ENCODE measurements at places on chromosomes 3 and 15.

DNA sequence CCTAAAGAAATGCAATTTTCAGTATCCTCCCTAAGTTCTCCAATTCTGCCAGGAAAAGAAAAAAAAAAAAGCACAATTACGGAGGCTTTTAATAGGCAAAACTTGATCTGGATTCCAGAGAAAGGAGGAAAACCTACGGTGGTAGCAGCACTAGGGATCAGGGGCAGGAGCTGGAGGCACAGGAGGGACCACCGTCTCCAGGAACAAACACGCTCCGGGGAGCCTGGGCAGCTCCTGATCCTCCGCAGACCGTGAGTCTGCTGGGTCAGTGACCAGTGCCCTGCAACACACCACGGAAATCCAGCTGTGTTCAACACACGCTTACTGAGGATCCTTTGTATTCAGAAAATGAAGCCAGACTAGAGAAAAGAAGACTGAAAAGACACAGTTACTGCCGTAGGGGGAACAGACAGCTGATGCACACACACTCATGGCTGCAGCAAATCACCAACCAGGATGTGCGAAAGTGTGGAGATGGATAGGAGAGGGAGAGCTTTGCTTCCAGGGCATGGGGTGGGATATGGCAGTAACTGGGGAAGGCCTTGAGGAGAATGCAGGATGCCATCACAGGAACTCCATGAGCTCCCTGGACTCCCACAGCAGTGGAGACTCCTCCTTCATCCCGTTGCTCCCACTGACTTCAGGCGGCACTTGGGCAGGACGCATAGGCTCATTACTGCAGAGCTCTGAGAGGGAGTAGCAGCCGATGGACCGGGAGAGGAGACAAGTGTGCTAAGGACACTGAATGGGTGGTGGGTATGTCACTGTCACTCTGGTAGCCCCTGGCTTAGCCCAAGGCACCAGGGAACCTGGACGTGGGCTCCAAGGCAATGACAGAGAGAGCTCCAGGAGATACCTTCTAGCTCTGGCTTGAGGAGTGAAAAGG is 167.0 kb downstream of the ATP10A start:
- peak; percentile 94 for DNase-seq

DNA sequence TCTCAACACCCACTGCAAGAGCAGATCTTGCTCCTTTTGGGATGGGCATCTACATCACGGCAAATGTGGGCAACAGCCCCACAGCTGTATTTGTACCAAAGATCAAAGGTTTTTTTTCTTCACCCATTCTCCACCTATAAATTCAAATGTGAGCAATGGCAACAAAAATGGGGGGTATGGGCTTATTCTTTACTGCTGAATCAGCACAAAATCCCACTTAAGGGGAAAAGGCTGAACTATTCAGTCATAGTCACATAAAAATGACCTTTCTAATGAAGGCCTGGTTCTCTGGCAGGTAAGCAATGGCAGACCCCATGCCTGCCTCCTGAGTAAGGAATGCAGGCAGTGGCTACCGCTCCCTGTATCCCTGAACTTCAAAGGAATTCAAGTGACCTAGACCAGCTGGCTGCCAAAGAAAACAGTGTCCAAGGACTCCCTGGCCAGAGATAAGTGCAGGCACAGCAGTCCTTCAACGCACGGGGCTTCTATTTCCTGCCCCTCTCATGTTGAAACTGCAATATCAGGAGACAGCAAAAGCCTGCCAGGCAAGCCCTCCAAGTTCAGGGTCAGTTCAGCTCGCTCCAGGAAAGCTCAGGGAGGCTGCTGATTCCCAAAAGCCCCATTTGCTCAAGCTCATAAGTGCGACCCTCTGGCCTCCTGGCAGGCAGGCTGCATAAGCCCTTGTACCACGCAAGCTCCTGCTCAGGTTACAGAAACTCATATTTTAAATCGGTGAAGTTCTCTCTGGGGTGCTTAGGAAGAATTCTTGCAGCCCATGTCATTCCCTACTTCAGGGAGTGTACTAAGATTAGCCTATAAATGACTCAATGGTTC is 134.1 kb downstream of the PDZRN3 start:
- DNase-seq: no peak

- no peak for DNase-seq
Measured at GRCh38 chr15:69159805-69160140, 662 bp upstream of the GLCE start.

DNA sequence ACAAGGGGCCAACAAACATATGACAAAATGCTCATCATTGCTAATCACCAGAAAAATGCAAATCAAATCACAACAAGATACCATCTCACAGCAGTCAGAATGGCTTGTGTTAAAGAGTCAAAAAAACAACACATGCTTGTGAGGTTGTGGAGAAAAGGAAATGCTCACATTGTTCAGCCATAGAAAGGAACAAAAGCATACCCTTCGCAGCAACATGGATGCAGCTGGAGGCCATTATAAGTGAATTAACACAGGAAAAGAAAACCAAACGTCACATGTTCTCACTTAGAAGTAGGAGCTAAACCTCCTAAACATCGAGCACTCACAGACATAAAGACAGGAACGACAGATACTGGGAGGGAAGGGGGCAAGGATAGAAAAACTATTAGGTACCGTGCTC is 678.4 kb upstream of the GRM7 start:
- no peak for DNase-seq

GRCh38 chr3:102525624-102526023 is 90.8 kb downstream of the ZPLD1 start:
- no peak for DNase-seq

DNA sequence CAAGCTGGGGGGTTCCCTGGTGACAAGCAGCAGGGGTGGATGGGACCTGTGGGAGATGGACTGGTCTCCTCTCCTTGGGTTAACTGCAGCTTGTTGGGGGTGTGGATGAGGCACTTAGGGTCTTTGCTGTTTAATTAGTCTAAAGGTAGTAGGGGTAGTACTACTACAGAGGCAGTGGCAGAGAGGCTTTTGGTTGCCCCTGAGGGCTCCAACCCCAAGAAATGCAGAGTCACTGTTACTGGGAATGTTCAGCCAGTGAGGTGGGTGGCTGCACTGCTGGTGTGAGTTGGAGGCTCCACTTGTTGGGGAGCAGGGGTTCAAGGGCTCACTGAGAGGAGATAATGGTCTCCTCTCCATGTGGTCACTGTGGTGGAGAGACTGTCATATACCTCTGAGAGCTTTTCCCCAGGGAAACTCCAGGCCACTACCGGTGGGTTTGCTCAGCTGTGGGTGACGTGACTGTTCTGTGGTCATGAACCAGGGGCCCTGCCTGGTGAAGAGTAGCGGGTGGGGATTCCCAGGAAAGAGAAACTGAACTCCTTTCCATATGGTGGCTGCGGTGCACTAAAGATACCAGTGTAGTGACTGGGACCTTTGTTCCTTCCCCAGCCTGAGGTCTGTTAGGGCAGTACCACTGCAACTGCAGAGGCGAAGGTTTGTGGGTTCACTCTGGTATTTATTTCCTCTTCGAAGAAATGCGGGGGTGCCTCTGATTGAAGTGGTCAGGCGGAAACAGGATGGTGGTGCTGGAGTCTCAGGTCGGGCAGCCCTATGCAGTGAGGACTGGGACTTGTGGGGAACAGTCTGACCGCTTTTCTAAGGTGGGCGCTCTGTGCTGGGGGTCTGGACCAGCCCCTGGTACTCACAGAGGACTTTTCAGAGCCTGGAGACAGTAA is 68.9 kb upstream of the TNFSF10 start:
- DNase-seq: no peak

DNA sequence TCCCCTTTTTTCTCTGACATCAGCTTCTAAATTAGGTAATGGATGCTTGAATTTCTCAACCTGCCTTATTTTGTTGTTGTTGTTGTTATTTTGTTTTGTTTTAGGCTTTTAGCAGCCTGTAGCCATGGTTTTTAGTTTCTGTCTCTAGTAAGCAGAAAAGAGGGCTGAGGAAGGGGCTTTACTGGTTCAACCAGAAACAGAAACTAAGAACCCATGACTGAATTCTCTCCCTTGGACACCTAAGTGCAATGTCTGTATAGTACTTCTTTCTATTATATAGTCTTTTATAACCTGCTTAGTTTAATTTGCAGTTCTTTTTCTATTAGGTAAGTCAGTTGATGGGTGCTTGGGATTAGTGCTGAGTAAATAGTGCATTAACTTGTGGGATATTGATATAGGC is 129.0 kb downstream of the BBX start:
- no peak for DNase-seq

DNA sequence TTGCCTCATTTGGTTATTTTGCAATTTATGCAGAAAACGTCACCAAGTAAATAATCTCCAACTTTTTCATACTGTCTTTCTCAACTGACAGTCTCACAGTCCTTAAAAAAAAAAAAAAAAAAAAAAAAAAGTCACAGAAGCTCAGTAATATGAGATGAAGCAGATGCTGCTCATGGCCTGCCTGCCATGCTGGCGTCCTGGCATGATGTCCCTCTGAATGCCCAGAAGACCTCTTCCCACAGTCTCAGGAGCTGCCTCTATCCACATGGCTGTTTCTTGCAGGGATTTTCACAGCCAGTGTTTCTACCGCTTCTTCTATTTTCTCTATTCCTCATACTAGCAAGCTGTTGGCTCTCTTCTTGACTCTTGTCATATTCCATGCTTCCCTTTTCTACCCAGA is 87.7 kb downstream of the TGFBR2 start:
- no peak for DNase-seq

DNA sequence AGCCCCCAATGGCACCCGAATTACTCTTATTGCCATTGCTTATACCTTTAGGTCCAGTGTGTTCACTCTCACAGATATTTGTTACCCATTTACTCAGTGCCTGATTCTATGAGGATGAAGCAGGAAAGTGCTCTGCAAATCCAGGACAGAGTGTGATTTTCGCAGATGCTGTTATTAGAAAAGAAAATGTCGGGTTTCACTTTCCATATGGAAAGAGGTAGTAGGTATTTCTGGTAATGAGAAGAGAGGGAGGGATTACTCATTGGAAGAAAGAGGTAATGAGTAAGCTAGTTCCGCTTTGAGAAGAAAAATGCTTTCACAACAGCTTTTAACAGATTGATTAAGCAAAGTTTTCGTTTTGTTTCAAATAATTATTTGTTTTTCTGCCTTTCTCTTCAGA is 336.3 kb upstream of the CFAP20DC start:
- no peak for DNase-seq

DNA sequence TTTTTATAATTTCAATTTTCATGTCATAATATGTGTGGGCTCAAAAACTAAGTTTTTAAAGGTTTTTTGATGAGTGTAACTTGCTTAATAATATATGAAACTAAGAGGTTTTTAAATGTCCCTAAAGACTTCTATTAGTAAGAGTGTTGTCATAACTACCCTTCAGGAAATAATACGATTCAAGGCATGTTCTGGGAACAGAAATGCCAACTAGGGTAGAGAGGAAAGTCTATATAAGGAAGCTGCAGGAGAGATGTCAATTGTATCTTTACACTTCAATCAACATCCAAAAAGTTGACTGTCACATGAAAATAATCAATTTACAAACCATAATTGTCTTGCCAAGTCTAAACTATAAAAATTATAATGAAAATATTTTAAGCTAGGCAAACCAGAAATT is 76.3 kb downstream of the SMARCC1 start:
- DNase-seq: no peak

Data from foreskin melanocyte (primary cell).